ENCODE measurements at places on chromosomes 16 and 17.

GRCh38 chr16:55552621-55553020 is 13.9 kb upstream of the CAPNS2 start:
- no peak for DNase-seq

- DNase-seq = no peak
Observed at GRCh38 chr17:74643826-74644225, 20.3 kb upstream of the CD300E start.

DNA sequence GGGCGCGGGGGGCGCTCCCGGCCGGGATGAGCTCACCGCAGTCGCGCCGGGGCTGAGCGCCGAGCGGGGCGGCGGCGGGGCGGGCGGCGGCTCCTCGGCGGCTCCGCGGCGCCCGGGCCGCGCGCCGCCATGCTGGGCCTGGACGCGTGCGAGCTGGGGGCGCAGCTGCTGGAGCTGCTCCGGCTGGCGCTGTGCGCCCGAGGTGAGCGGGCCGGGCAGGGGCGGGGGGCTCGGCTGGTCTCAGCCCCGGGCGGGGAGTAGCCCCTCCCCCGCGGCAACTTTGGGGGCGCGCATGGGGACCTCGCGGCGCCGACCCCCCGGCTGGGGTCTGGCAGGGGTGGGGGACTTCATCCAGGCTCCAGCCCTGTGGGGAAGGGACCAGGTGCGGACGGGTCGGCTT is at the start of gene ARHGDIG:
ARHGDIG (plus strand) TSS at position 40 of the 400 bp plus-strand sequence; CDS start at position 130, 90 bp downstream.
- DNase-seq = no peak

DNA sequence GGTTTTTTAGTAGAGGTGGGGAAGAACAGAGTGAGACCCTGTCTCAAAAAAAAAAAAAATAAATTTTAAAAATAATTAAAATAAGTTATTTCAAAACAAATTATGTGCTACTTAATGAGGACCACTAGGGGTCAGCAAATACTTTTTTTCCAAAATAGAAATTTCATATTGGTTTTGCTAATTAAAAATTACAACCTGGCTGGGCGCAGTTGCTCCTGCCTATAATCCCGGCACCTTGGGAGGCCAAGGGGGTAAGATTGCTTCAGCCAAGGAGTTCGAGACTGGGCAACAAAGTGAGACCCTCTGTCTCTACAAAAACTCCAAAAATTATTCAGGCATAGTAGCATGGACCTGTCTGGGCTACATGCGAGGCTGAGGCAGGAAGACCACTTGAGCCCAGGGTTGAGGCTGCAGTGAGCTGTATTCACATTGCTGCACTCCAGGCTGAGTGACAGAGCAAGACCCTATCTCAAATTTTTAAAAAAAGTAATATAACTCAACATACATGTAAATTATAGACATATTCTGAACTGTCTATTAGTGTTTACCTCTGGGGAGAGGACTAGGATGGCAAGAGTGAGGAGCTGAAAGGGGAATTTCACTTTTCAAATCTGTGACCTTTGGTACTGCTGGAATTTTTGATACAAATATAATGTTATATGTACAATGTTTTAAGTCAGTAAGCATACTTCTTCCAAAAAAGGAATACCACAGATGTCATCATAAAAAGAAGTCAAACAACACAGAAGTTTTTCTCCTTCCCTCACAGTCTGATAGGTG is 8.1 kb downstream of the MEIOB start:
- no peak for DNase-seq

- no peak for DNase-seq
Observed at GRCh38 chr17:2994441-2994840, 69.0 kb downstream of the OR1D5 start.

DNA sequence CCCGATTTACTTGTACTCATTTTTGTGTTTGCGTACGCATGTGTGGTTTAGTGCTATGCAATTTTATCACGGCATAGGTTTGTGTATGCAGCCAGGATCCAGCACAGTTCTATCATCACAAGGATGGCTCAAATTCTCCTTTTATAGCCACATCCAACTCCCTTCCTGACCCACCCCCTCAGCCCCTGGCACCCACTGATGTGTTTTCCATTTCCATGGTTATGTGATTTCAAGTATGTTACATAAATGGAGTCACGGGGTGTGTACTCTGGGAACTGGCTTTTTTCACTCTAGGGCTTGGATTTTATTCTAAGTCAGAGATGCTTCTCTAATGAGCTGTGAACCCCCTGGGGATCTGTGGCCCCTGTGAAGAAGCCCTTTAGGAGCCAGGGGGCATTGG is 16.8 kb downstream of the IL4R start:
- no peak for DNase-seq

DNA sequence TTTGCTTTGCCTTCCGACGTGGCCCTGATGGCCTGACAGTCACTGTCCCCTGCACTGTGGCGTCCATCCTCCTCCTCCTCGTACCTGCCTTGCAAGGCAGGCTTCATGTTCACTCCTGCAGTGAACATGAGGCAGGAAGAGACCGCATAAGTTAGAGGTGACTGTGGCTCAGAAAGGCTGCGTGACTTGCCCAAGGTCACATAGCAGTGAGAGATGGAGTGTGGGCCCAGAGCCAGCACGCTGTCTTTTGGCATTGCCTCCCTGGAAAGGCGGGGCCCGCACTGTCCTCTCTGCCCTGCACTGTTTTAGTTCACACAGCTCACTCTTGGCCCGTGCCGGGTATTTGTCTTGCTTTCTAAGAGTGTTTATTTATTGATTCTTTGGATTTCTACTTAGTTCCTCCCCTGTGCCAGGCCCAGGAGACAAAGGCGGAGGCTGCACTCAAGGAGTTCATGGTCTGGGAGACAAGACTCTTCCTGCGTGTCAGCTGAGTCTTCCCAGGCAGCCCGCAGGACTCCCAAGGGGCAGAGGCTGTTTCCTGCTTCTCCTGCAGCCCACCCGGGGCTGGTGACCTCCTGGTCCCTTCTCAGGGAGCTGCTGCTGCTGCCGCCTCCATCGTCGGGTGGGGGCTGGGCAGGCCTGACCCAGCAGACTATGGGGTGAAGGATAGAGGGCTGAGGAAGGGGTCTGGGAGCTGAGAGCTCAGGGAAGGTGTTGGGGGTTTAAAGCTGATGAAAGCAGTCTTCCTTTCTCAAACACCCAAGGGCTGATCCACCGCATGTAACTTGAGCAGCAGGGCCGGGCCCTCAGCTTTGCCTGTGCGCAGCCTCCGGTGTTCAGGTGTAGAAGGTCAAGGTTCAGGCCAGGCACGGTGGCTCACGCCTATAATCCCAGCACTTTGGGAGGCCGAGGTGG is 12.7 kb downstream of the CYGB start:
- no peak for DNase-seq

GRCh38 chr16:4501071-4501478 is 24.9 kb downstream of the HMOX2 start:
- DNase-seq = no peak

DNA sequence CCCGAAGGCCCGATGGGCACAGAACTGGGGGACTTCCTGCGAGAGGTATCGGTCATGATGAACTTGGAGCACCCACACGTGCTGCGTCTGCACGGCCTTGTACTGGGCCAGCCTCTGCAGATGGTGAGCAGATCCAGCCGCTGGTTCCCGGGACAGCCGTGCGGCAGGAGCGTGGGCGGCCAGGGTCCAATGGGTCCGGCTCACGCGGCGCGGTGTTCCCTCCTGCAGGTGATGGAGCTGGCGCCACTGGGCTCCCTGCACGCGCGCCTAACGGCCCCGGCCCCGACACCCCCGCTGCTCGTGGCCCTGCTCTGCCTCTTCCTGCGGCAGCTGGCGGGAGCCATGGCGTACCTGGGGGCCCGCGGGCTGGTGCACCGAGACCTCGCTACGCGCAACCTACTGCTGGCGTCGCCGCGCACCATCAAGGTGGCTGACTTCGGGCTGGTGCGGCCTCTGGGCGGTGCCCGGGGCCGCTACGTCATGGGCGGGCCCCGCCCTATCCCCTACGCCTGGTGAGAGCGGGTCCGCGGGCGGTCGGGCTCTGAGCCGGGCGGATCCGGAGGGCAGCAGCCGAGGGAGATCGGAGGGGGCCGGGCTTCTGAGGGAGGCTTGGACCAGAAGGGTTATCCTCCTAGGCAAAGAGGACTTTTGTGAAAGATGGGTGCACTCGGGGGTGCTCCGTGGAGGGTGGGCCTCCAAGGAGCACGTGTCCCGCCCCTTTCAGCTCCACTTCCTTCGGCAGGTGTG is 3.0 kb downstream of the TNK1 start:
- DNase-seq = peak; percentile 67

DNA sequence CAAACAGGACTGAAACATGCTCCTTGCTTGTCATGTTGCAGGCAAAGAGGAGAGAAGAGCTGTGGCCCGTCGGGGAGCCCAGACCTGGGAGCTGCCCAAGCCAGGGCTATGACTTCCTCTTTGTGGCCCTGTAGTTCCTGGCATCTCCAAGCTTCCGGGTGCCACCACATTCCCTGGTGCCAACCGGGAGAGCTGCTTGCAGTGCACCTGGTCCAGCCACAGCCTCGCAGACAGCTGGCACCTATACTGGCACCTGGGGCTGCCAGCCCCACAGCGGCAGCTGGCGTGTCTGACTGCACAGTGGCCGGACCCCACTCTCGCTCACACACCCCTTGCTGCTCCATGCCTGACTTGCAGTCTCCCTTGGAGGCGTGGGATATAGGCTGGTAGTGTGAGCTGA is 37.1 kb upstream of the FOXJ1 start:
- no peak for DNase-seq

- no peak for DNase-seq
Observed at GRCh38 chr17:17508019-17508535, 11.9 kb upstream of the RASD1 start.

- no peak for DNase-seq
Observed at GRCh38 chr16:69323415-69323814, 7.0 kb downstream of the PDF start.

- DNase-seq = no peak
Observed at GRCh38 chr16:88902744-88903143, 36.3 kb upstream of the PABPN1L start.

Measured in activated T-cell treated with anti-CD3 and anti-CD28 coated beads for 1 hour (primary cell).